Stimulated activated CD4-positive, alpha-beta T cell treated with anti-CD3 and anti-CD28 coated beads, Interleukin-1b, Interleukin-23, amount 100 ng/mL, for 24 hours (primary cell): ENCODE measurements at places on chromosomes 4 and X.

DNA sequence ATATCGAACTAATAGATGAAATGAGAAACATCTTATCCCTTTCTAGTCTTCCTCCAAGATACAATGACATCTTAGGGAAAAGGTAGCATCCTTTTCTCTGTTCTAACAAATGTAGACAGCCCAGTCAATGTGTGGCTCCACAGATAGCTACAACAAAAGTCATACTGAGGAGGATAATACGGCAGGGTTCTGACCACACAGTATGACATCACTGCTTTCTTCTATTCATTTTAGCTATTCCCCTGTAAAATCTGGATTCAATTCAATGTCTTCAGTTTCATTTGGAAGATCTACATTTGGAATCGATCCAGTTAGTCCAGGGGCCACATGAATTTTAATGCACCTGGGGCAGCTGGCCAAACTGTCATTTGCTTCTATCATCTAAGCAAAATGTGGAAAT is 51.4 kb downstream of the ENOX2 start:
- no peak for DNase-seq

- no peak for DNase-seq
Measured at GRCh38 chr4:68416591-68416990, 30.7 kb upstream of the TMPRSS11E start.

DNA sequence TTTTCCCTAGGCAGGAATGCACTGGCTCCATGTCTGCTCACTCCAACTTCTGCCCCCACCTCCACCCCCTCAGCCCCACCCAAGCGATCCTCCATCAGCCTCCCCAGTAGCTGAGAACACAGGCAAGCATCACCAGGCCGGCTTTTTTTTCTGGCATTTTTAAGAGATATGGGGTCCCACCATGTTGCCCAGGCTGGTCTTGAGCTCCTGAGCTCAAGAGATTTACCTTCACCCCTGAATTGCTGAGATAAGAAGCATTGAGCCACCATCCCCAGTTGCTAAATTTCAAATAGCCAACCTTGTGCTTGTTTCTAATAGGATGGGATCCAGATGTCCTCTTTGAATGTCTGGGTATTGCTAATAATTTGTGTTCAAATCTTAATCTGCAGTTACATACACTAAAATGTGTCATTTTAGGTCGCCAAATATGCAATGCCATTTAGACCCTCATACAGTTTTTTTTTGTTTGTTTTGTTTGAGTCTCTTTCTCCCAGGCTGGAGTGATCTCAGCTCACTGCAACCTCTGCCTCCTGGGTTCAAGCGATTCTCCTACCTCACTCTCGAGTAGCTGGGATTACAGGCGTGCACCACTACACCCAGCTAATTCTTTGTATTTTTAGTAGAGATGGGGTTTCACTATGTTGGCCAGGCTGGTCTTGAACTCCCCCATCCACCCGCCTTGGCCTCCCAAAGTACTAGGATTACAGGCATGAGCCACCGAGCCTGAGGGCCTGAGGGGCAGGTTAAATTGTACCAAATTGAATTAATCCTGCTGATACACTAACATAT is 8.8 kb downstream of the LARP7 start:
- no peak for DNase-seq

GRCh38 chr4:37665333-37666320 is 20.5 kb downstream of the RELL1 start:
- no peak for DNase-seq

DNA sequence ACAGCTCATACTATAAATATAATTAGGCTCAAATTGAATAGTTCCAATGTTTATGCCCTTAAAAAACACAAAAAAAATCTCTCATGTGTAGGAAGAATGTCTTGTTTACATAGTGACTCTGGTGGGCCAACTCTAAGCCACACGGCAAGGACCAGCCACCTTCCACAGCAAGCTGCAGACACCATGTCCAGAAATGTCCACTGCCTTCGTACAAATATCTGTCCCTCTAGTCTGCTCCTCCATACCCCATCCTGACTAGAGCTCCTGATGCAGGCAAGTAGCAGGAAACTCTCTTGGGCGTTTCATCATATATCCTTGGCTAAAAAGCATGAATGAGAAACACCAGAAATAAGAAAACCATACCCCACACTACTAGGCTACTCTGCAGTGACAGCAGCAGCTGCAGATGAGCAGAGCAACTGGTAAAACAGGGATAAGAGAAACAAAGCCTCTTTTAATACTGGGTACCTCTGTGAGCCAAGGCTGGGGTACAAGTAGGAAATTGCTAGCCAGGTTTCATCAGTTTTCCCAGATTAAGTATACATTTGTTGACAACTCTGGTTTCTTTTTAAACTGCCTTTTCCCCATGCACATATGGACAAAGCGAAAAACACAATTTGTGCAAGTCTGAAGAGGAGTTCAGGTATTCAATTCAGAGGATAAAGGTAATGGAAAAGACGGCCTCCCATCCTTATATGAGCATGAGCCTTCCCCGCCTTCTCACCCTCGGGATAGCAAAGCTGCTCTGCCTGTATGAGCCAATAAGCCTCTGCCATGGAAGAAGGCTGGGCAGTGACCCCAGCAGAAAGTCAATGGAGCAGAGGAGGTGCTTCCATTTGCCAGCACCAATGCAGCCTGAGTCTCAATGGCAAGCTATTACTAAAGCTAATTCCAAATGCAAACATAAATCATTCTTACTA is 245.4 kb downstream of the DCLK2 start:
- no peak for DNase-seq

DNA sequence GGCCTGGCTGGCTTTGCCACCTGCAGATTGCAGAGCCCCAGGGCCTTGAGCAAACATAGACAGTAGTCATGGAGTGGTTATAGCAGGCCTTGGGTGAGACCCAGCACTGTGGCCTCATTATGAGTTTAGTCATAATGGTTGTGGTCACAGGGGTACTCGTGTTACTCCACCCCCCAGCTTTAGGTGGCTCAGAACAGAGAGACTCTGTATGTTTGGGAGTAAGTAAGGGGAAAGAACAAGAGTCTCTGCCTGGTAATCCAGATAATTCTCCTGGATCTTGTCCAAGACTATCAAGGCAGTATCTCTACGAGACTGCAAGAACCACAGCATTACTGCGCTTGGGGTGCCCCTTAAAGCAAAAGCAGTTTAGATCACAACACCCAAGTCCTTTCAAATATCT is 62.3 kb upstream of the SCRG1 start:
- DNase-seq: no peak

DNA sequence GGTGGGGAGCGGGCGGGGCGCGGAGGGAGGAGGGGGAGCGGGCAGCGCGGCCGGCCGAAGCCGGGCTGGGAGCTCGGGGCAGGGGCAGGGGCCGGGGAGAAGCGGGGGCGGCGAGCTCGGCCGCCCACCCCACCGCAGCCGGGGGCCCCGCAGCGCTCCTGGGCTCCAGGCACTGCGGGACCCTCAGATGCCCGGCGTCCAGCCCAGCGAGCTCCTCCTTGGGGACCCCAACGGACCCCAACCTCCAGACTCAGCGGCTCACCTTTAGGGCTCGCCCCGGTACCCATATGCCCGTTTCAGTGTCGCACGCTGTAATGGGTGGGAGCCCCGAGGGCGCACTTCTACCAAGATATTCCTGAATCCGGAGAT is 357 bp upstream of the ADGRG2 start:
- DNase-seq: no peak

- DNase-seq: no peak
Measured at GRCh38 chr4:142379277-142380051, 466.6 kb downstream of the INPP4B start.

DNA sequence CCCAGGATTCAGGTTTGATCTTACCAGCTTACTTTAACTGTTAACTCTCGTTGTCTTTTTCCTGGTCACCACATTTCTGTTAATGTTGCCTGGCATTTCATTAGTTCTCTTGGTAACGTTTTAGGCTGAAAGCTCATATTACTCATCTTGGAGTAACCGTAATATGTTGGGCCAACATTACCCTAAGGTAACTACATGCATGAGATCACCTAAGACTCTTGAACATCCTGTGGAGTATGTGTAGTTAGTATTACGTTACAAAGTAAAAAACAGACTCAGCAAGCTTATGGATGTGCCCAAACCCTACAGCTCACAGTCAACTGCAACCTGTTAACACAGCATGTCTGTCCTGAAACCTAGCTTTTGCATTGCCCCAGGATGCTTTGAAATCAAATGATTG is 203.3 kb upstream of the HS3ST1 start:
- DNase-seq: no peak

DNA sequence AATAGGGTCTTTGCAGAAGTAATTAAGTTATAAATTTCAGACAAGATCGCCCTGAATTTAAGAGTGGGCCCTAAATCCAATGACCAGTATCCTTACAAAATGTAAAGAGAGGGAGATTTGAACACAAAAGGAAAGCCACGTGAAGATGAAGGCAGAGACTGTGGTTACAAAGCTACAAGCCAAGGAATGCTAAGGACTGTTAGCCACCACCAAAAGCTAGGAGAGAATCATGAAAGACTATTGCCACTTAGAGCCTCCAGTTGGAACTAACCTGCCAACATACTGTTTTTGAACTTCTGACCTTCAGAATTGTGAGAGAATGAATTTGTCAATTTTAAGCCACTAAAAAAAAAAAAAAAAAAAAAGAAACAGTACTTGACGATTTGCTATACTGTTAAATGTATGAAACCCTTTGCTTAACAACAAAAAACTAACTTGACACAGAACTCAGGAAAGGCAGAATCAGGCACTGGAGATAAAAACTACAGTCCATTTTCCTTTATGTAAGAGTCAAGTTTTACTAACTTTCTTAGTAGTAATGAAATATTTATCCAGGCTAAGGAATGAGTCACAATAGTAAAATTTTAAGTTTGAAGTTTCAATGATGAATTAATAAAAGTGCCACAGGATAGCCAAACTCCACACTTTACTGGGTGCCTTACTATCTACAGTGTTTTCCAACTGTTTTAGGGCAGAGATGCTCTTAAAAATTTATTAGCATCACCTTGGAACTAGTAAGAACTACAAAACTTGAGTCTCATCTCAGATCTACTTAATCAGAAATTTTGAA is 25.1 kb downstream of the DHX15 start:
- DNase-seq: no peak

- peak; percentile 18 for DNase-seq
Measured at GRCh38 chr4:1792832-1793495, at the start of gene FGFR3. TSS of gene FGFR3 (plus strand) at chr4:1793293. CDS start at chr4:1793935, 642 bp downstream.

DNA sequence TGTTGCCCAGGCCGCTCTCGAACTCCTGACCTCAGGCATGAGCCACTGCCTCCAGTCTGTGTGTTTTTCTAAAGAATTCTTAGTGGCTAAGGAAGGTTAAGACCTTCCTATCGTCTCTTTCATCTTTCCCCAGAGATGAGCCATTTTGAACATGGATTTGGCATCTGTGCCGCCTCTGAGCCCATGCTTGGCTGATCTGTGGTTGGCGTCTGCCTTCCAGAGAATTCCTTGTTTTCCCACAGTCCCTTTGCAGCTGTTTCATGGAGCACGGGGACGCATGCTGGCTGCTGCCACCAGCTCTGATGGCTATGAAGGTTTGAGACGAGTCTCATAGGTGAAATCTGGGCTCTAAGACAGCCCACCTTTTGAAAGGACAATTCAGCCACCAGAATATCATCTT is 60.4 kb downstream of the SHROOM2 start:
- no peak for DNase-seq

DNA sequence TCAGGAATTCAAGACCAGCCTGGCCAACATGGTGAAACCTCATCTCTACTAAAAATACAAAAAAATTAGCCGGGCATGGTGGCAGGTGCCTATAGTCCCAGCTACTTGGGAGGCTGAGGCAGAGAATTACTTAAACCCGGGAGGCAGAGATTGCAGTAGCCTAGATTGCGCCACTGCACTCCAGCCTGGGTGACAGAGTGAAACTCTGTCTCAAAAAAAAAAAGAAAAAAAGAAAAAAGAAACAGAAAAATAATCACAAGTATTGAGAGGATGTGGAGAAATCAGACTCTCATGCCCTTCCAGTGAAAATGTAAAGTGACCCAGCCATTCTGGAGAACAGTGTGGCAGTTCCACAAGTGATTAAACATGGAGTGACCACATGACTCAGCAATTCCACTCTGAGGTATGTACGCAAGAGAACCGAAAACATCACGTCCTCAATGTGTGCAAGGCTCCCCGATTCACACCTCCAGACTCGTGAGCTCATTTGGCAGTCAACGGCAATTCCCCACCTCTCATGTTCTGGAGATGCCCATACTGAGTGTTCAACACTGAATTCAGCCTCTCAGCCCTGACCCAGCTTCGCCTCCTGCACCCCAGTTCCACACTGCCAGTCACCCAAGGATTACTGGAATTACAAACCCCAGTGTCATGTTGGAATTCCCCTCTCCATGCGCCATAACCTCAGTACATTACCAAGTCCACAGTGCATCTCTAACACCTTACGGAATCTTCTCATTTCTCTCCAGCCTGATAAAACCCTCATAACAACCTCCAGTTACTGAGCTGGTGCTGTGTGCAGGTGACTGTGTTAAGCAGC is 21.1 kb downstream of the ACOX3 start:
- peak; percentile 23 for DNase-seq

GRCh38 chr4:158255727-158256324 is 45.5 kb downstream of the TMEM144 start:
- no peak for DNase-seq

- DNase-seq: no peak
Measured at GRCh38 chrX:153004780-153005179, 10.9 kb upstream of the PNMA5 start.

GRCh38 chr4:148052448-148052847 is 320.6 kb downstream of the ARHGAP10 start:
- DNase-seq: no peak

DNA sequence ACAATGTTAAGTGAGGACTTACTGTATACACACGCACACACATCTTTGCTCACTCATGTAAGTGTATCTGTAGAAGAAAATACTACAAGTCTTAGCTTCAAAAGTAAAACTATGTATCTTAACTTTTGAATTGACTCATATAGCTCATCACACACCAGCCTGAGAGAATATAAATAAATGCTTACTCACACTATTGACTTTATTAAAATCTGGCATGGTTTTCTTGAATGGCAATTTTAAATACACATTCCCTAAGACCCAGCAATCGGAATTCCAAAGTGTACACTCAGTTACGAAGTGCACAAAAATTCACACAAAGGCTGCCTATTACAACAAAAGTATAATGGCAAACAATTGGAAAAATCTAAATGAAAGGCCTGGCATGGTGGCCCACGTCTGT is 2.0 kb downstream of the ERCC6L start:
- DNase-seq: no peak

GRCh38 chr4:119666653-119667091 is 38.1 kb upstream of the PDE5A start:
- no peak for DNase-seq

DNA sequence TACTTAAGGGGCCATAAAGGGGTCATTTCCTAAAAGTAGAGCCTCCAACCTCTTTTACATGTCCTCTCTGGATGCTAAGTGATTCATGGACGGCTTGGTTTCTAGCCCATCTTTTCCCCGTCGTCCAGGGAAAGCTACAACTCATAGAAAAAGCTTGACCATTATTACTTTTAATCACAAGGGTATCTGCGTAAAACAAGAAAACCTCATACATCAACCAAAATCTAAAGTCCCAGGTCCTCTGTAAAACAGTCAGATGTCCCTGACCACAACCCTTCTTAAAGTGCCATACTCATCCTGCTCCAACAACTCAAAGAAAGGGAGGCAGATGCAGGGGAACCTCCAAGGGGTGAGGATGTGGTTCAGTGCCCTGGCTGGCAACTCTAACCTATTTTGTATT is 29.6 kb downstream of the ADGRA3 start:
- no peak for DNase-seq

- no peak for DNase-seq
Measured at GRCh38 chr4:85807247-85807950, 332.4 kb downstream of the ARHGAP24 start.
